ENCODE measurements at places on chromosomes 3 and 15.

GRCh38 chr3:31412832-31413231, 119.9 kb upstream of the STT3B start:
- DNase-seq, result no peak

- no peak for DNase-seq
Measured at GRCh38 chr15:25733036-25733855, 129.9 kb downstream of the ATP10A start.

DNA sequence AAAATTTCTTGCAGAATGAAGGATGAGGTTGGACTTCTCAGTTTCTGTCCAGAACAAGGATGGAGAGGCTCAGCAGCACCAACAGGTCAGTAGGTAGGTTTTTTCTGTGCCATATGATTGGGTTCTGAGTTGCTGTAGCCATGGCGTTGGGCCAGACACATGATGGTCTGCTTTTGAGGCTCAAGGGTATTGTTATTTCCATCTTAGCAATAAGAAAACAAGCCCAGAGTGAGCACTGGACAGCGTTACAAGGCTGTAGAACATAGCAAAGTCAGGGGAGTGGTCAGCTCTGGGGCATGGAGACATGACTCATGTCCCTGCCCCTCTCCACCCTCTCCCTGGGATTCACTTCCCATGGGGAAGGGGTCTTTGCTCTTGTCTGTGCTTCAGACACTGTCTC, 137.6 kb upstream of the TOPAZ1 start:
- DNase-seq, result no peak

DNA sequence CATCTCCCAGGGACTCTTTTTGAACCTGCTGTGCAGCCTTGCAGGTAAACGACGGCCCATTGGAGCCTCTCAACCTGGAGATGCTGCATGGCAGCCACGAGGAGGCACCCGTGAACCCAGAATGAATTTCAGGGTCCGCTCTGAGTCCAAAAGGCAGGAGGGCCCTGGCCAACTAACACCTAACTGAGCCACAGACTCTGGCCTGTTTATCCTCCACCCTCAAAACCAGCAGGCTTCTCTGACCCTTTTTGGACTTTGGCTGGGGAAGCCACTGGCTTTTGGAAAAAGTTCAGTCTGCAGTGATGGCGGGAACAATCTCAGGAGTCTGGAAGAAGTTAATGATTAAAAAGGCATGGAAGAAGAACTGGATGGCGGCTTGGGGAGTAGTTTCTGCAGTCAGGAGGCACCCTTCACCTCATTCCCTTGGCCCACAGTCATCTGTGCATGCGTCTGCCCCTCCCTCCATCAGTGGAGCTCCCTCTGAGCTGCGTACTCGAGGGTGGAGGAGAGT, 4.1 kb downstream of the PXYLP1 start:
- no peak for DNase-seq

GRCh38 chr15:92797168-92798052, 102.7 kb upstream of the CHD2 start:
- DNase-seq, result peak; percentile 71

DNA sequence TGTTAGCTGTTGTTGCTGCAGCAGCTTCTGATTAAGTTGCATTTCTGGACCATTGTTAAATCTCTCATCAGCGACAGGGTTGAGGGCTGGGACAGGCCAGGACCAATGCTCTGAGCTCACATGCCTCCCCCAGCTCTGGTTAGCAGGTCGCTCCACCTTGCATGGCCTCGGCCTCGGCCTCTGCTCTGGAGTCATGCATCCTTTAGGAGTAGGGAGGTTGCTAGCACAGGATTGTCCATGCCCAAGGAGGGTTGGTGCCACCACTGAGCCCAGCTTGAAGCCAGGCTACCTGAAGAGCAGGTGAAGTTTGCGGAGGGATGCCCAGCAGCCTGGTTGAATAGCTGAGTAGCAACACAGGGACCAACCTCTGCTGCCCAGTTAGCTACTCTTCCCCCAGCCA, 11.2 kb upstream of the CPNE9 start:
- DNase-seq, result no peak

DNA sequence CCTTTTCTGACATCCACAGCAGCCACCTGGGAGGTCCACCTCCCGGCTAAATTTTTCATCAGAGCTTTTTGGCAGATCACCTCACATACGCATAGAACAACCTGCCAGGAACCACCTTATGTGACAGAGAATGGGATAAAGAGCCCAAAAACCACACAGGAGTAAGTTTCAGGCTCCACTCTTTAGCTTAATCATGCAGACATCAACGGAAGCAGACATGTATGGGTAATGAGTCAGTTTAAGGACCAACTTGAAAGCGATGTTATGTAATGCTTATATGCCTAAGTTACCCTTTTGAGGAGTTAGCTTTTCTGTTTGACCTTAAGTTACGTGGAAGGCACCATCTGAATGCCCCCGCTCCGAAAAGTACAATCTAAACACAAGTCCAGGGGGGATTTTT, 183.3 kb upstream of the BHLHE40 start:
- DNase-seq, result no peak

- no peak for DNase-seq
Measured at GRCh38 chr3:32381922-32382321, 9.7 kb upstream of the CMTM7 start.

DNA sequence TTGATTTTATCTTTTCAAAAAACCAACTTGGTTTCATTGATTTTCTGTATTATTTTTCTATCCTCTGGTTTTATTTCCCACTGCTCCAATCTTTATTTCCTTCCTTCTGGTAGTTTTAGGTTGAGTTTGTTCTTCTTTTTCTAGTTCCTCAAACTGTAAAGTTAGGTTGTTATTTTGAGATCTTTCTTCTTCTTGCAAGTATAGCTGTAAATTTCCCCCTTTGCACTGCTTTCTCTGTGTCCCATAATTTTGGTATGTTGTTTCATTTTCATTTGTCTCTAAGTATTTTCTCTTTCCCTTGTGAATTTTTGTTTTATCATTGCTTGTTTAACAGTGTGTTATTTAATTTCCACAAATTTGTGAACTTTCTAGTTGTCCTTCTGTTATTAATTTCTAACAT, 120.0 kb downstream of the PLD1 start:
- DNase-seq, result no peak
